Caudate nucleus (tissue), 63 donors: ENCODE measurements at places on chromosomes 3 and 15.

DNA sequence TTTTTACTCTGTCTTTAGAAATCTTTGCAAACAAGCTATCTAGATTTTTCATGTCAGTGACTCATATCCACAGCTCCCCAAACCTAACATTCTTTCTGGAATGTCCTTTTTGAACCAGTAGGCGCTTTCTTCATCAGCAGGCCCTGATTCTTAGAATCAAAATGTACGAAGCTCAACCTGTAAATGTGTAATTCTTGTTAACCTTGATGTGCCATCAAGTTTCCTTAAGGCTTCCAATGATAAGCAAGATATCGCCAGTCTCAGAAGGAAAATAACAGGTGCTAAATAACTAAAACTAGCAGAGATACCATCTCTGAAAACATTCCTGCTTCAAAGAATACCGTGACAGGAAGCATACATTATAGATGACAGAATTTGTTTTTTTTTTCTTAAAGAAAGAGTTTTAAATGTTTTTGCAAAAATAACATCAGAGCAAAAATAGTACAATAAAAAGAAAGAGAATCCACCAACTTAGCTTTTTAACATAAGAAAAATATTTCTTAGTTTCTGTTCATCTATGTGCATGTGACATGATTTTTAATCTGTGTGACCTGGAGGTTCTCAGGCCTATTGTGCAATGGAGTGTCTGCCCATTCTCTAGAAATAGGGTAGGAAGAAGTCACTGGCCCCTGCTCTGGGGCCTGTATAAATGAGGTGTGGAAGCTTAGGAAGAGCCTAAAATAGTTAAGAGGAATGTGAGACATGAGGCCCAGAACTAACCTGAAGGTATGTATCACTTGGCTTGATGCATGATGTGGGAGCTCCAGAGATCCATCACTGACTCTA lies 14.7 kb upstream of the SECISBP2L start:
- DNase-seq: no peak

- no peak for DNase-seq
Observed at GRCh38 chr15:100922192-100923040, 3.3 kb downstream of the LRRK1 start.

DNA sequence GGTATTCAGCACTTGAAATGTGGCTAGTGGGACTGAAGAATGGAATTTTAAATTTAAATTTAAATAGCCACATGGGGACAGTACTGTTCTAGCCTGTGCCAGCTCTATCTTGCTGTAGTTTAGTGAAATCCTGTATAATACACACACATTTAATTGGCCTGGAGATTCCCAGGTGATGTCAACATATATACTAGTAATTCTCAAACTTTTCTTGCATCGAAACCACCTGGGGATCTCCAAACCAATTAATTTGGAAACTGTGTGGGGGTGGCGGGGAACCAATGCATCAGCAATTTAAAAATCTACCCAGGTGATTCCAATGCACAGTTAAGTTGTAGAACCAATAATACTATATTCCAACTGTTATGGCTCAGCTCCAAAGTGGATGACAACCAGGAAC lies 228.9 kb upstream of the MRPL3 start:
- no peak for DNase-seq

GRCh38 chr15:40320931-40321371 lies 2.5 kb upstream of the INAFM2 start:
- peak; percentile 22 for DNase-seq

- peak; percentile 82 for DNase-seq
Observed at GRCh38 chr15:66883284-66883911, 181.4 kb downstream of the SMAD6 start.

GRCh38 chr3:185709251-185709955 lies 115.4 kb downstream of the IGF2BP2 start:
- DNase-seq: no peak

GRCh38 chr3:169863458-169863899 lies 6.3 kb downstream of the LRRC31 start:
- DNase-seq: peak; percentile 55

DNA sequence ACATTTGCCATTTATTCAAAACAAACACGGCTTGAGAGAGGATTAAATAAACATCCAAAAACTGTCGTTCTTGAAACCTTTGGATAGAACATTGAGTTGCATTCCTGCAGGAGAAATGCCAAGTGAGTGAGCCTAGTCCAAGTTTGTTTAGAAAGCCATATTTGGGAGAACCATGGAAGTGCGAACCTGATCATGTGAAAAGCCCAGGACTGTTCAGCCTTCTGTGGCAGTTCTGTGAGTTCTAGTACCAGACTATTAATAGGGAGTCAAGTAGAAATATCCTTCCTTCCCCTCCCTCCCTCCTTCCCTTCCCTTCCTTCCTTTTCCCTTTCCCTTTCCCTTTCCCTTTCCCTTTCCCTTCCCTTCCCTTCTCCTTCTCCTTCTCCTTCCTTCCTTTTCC lies 470.4 kb downstream of the LPP start:
- DNase-seq: no peak

DNA sequence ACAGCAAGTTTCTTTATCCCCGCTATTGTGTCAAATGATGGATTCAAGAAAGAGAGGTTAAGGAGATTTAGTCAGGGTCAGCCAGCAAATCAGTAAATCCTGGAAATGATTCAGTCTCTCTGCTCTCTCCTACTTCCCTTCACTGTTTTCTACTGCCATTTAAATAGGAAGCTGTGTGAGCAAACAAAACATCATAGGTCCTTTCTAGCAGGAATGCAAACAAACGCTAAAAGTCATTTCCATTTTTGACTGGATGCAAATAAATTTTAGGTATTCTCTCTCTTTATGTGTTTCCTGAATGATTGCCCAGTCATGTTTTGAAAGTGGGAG lies 299.4 kb upstream of the RORA start:
- no peak for DNase-seq

- no peak for DNase-seq
Observed at GRCh38 chr3:17742880-17743657, 638 bp upstream of the TBC1D5 start.

DNA sequence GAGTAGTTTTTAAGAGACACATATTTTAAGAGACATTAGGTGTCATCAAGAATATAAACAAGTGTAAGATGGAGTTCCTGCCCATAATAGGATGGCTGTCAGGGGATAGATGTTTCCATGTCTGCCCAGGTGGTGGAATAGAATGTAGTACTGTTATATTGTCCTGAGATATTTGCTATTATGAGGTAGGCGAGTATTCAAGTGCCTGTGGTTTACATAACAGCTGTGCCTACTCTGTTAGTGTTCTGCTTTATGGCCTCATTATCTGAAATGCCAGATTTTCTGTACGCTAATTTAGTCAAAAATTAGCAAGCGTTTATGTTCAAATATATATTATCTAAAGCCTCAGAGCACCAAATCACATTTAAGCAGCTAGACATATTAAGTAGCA lies 360.2 kb upstream of the ROPN1 start:
- no peak for DNase-seq

DNA sequence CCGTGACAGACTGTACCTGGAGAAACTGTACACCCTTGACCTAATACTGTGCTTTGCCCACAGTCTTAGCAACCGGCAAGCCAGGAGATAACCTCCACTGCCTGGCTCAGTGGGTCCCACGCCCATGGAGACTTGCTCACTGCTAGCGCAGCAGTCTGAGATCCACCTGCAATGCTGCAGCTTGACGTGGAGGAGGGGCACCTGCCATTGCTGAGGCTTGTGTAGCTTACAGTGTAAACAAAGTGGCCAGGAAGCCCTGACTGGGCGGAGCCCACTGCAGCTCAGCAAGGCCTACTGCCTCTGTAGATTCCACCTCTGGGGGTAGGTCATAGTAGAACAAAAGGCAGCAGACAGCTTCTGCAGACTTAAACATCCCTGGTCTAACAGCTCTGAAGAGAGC lies 189.3 kb downstream of the EDEM1 start:
- DNase-seq: no peak

GRCh38 chr3:101518421-101518871 lies 5.4 kb upstream of the SENP7 start:
- DNase-seq: no peak

DNA sequence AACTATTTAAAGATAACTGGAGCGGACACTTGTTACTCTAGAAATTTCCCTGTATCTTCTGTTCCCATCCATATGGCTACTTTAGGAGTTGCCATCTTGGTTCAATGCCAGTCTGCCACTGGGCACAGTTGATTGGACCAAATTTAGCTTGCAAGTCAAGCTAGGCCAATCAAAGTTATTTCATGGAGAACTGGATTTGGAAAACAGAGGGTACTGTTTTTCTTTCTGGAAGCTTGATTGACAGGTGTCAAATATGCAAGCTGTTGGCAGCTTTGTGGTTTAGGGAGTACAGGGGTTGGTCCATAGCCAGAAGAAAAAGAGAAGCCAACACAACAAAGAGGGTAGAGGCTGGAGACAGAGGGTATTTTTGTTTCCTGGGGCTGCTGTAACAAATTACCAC lies 33.4 kb upstream of the KLHL25 start:
- no peak for DNase-seq

GRCh38 chr3:188624828-188625227 lies 470.9 kb downstream of the LPP start:
- no peak for DNase-seq

- DNase-seq: no peak
Observed at GRCh38 chr3:175270198-175270837, 411.2 kb downstream of the NAALADL2 start.

DNA sequence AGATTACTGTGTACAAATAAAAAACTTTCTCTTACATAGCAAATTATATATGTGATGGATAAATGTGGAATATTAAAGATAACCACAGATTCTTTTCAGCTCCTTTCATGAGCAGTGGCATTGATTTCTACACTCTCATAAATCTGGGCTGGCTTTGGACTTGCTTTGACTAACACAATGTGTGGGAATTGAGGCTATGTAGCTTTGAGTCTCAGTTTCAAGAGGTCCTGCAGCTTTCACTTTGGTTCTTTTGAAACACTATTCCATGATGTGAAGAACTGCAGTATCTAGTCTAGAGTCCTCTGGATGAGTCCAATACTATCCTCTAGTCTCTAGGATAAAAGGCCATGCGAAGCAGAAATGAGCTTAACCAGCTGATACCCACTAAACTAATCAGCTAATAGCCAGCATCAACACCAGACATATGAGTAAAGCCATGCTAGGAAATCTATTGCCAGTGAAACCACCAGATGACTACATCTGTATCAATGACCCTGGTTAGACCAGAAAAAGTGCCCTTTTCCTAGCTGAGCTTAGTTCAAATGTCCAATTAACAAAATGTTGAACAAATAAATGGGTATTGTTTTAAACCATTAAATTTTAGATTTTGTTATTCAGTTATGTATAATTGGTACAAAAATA lies 274.9 kb upstream of the ZPLD1 start:
- no peak for DNase-seq

DNA sequence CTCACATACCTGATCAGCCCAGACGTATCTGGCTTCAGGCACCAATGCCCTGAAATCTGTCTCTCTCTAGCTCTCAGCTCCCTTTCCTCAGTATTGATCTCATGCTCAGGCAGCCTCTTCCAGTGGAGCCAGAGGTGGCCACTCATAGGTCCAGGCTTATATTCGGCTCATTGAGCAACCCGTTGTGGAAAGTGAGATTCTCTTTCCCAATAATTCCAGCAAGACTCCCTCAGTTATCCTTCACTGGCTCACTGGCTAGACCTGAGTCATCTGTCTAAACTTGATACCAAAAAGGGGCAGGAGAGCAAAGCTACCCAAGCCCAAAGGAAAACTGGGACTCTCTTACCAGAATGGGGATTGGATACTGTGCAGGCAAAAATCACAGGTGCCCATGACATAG lies 33.4 kb upstream of the FRMD4B start:
- no peak for DNase-seq

DNA sequence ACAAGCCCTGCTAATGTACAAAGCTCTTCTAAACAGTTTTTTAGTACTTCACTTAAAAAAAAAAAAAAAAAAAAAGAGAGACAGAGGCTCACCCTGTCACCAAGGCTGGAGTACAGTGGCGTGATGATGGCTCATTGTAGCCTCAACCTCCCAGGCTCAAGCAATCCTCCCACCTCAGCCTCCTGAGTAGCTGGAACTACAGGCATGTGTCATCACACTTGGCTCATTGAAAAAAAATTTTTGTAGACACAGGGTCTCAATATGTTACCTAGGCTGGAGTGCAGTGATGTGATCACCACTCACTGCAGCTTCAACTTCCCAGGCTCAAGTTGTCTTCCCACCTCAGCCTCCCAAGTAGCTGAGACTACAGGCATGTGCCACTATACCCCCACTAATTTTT lies 47.6 kb upstream of the HEG1 start:
- DNase-seq: no peak

- DNase-seq: no peak
Observed at GRCh38 chr15:56653787-56654186, 79.5 kb downstream of the ZNF280D start.

- no peak for DNase-seq
Observed at GRCh38 chr15:52369455-52369854, 73.9 kb upstream of the MYO5C start.

GRCh38 chr3:158420654-158421396 lies 150.2 kb upstream of the MLF1 start:
- no peak for DNase-seq

DNA sequence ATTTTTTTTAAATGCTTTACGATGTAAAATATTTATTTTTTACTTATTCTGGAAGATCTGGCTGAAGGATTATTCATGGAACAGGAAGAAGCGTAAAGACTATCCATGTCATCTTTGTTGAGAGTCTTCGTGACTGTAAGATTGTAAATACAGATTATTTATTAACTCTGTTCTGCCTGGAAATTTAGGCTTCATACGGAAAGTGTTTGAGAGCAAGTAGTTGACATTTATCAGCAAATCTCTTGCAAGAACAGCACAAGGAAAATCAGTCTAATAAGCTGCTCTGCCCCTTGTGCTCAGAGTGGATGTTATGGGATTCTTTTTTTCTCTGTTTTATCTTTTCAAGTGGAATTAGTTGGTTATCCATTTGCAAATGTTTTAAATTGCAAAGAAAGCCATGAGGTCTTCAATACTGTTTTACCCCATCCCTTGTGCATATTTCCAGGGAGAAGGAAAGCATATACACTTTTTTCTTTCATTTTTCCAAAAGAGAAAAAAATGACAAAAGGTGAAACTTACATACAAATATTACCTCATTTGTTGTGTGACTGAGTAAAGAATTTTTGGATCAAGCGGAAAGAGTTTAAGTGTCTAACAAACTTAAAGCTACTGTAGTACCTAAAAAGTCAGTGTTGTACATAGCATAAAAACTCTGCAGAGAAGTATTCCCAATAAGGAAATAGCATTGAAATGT lies 15.6 kb downstream of the THBS1 start:
- DNase-seq: no peak

GRCh38 chr3:154102225-154102624 lies 19.0 kb upstream of the ARHGEF26 start:
- DNase-seq: no peak

GRCh38 chr3:108312656-108313055 lies 16.3 kb downstream of the HHLA2 start:
- DNase-seq: no peak

GRCh38 chr3:155302481-155302880 lies 9.0 kb upstream of the STRIT1 start:
- no peak for DNase-seq

GRCh38 chr15:29139072-29139471 lies 130.6 kb downstream of the NSMCE3 start:
- DNase-seq: no peak
